Lower lobe of right lung (tissue), 2 donors: ENCODE measurements at places on chromosomes 4 and X.

DNA sequence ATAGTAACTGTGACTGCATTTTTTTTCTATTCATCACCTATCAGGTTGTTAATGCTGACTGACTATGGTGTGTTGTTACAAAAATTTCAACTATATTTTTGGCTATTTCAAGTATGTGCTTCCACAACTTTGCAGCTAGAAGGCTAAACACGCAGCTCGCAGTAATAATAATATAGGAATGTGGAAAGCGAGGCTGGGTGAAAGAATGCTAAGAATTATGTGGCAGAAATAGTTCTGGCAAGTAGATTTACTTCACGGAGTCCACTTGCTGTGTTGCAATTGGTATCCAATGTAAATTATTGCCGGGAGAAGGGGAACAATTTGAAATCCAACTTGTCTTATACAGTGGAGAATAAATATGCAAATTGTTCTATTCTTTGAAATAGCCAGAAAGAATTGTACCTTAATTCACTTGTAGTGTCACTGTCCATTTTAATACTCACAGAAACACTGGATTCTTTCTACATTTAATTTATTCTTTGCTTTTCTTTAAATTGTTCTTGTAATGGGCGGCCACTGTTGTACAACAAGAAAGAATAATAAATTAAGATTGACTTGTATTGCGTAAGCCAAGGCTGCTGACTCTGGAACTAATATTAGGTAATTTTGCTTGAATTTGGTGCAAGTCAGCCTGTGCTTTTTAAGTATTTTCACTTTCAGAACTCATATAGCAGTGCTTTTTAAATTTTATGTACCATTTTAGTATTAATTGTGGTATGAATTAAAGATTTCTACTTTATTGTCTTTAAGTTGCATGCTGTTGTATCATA, 154.9 kb downstream of the FRMPD4 start:
- DNase-seq, result no peak

- DNase-seq, result no peak
These were observed 20.0 kb downstream of the GK start for GRCh38 chrX:30673127-30673796.

DNA sequence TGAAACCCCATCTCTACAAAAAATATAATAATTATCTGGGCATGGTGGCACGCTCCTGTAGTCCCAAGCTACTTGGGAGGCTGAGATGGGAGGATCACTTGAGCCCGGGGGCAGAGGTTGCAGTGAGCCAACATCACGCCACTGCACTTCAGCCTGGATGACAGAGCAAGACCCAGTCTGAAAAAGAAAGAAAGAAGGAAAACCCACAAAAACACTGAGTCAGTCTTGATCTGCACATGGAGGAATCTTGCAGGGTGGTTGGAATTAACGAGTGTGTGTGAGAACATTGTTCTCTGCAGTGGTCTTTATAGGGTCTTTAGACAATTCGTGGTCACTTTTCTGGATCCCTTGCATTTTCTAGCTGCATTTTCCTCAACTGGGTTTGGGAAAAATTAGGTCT, 23.2 kb downstream of the ADD1 start:
- DNase-seq, result no peak

GRCh38 chr4:154406018-154406795, 85.4 kb downstream of the DCHS2 start:
- no peak for DNase-seq
